ENCODE measurements at places on chromosomes 12 and 14. TPM values are rescaled to one million over a fixed set of nuclear protein-coding genes. Genes with fewer than 3 reads are reported as not detected.

- H3K36me3 ChIP-seq: no peaks in the 10 kb centered on the region
- no peaks in the 10 kb centered on the region for H3K27me3 ChIP-seq
- H3K27ac ChIP-seq: no peak overlapping the region
- no peak overlapping the region for H3K4me3 ChIP-seq
- peaks cover 16% of the 10 kb centered on the region for H3K4me1 ChIP-seq
- peak; percentile 5 for DNase-seq
Measured at GRCh38 chr14:93153121-93153520, 31.6 kb downstream of the MOAP1 start.

Gene C12orf56
- not detected for total RNA-seq

DNA sequence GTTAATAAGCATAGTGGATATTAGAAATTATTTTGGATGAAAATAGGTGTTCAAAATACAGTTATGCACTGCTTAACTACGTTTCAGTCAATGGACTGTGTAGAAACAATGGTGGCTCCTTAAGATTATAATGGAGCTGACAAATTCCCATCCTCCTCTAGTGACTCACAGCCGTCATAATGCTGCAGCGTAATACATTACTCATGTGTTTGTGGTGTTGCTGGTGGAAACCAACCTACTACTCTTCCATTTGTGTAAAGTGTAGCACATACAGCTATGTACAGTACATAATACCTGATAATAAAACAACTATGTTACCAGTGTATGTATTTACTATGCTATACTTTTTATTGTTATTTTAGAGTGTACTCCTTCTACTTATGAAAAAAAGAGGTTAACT is 111.2 kb upstream of the TMCC3 start:
- no peak overlapping the region for H3K27ac ChIP-seq
- no peak for DNase-seq
- H3K36me3 ChIP-seq: no peaks in the 10 kb centered on the region
- no peaks in the 10 kb centered on the region for H3K4me1 ChIP-seq
- H3K4me3 ChIP-seq: no peak overlapping the region

DNA sequence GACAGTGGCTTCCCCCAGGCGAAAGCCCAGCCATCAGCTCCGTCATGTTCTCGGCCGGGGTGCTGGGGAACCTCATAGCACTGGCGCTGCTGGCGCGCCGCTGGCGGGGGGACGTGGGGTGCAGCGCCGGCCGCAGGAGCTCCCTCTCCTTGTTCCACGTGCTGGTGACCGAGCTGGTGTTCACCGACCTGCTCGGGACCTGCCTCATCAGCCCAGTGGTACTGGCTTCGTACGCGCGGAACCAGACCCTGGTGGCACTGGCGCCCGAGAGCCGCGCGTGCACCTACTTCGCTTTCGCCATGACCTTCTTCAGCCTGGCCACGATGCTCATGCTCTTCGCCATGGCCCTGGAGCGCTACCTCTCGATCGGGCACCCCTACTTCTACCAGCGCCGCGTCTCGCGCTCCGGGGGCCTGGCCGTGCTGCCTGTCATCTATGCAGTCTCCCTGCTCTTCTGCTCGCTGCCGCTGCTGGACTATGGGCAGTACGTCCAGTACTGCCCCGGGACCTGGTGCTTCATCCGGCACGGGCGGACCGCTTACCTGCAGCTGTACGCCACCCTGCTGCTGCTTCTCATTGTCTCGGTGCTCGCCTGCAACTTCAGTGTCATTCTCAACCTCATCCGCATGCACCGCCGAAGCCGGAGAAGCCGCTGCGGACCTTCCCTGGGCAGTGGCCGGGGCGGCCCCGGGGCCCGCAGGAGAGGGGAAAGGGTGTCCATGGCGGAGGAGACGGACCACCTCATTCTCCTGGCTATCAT is 663 bp downstream of the PTGER2 start:
- H3K27ac ChIP-seq: no peak overlapping the region
- DNase-seq: peak; percentile 75
- H3K27me3 ChIP-seq: peaks cover 2% of the 10 kb centered on the region
- H3K4me1 ChIP-seq: no peaks in the 10 kb centered on the region
- no peaks in the 10 kb centered on the region for H3K36me3 ChIP-seq
- peak overlapping the region; percentile 35 for H3K4me3 ChIP-seq

Gene FITM1
- total RNA-seq: 2.8 TPM

GRCh38 chr14:32710731-32711680 is 227.7 kb upstream of the NPAS3 start:
- DNase-seq: no peak
- no peaks in the 10 kb centered on the region for H3K27me3 ChIP-seq
- no peaks in the 10 kb centered on the region for H3K4me1 ChIP-seq
- no peaks in the 10 kb centered on the region for H3K36me3 ChIP-seq
- no peak overlapping the region for H3K27ac ChIP-seq

DNA sequence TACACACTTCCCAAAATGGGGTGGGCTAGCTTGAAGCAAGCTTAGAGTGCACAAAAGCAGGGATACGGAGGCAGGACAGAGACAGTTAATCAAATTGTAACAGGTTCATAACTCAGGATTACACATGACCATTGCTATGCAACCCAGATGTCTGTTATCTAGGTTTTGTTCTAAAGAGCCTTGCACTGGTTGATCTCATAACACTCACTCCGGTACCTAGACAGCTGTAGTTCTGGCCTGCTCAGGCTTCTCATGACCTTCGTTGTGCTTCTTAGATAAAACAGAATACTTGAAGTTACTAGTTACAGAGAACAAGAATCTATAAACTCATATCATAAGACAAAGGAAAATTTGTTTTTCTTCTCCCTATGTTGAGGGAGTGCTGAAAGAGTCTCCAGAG is 983.4 kb downstream of the TMEM121 start:
- DNase-seq: no peak
- no peak overlapping the region for H3K27ac ChIP-seq
- H3K36me3 ChIP-seq: no peaks in the 10 kb centered on the region

All from pancreas (tissue), 10 donors.